Fibroblast of the aortic adventitia (primary cell): ENCODE measurements at places on chromosomes 7 and 10. TPM values are rescaled to one million over a fixed set of nuclear protein-coding genes. Genes with fewer than 3 reads are reported as not detected.

TAS2R60 gene
- total RNA-seq, result not detected in 2 replicates

TBC1D12 gene
- 11.8 and 16.5 TPM in 2 replicates for total RNA-seq

TMEM130 gene
- total RNA-seq, result 0.27 and 0.57 TPM in 2 replicates

TET1 gene
- total RNA-seq, result 3.3 and 9.3 TPM in 2 replicates

GNG11 gene
- 37.0 and 56.9 TPM in 2 replicates for total RNA-seq

DNA sequence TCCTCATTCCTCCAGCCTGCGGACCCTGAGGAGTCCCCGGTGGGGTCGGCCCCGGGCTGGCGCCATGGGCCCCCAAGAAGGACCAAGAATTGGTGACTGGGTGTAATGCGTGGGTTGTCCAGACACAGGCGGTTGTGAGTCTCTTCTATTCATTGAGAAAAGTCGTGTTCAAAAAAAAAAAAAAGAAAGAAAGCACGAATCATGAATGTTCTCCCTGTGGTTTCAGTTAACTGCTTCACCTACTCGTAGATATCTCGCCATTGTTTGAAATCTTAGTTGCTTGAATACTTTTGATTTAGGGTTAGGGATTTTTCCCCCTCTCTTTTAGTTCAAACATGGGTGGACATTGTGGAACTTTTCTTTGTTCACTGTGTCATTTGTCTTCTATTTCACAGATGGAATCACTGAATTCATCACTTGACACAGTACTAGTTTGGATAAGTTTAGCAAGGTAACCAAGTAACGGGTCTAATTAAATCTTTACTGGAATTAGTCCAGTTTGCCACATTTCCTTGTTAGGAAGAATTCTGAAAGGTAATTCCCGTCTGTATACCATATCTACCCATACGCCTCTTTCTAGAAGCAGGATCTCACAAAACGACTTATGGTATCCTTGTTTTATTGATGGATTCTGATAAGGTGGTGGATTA is 775 bp downstream of the STARD3NL start:
- peak; percentile 63 for DNase-seq

GRCh38 chr7:102253066-102253972 is 33.3 kb upstream of the SH2B2 start:
- DNase-seq, result no peak

- peak; percentile 51 for DNase-seq
These were observed 238.4 kb upstream of the ZMIZ1 start for GRCh38 chr10:78830062-78830975.

DNA sequence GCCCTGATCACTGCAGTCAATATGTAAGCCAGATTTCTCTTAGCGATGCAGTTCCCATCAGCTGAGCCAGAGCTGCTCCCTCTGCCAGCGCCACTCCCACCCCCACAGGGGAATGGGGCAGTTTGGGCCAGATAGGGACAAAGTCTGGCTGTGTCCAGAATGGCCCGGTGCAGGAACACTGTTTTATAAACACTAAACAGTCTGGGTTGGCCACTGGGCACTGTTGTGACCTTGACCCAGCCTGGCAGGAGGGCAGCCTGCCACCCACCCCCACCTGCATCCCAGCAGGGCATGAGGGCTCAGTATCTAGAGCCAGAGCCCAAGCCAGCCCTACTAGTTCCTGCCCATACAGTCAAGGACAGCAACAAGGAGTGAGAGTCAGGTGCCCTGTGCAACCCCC is 1.3 kb downstream of the OGDHL start:
- no peak for DNase-seq

GRCh38 chr10:26714415-26715136 is 17.1 kb downstream of the PDSS1 start:
- DNase-seq, result no peak

DNA sequence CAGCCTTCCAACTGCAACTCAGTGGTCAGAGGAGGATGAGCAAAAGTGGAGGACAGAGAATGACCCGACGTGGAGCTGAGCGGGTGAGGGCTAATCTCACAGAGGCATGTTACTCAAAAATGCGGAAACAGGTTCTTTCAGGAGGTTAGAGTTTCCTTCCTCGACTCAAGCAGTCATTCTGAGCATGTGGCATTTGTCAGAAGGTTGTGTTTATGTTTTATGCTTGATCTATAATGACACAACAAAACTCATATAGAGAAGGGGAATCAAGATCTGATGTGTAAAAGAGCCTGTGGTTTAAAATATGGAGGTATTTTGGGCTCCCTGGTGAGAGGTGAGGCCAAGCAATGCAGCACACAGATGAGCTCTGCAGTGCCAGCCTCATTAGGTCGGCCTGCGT is 311.4 kb downstream of the ADARB2 start:
- no peak for DNase-seq

DNA sequence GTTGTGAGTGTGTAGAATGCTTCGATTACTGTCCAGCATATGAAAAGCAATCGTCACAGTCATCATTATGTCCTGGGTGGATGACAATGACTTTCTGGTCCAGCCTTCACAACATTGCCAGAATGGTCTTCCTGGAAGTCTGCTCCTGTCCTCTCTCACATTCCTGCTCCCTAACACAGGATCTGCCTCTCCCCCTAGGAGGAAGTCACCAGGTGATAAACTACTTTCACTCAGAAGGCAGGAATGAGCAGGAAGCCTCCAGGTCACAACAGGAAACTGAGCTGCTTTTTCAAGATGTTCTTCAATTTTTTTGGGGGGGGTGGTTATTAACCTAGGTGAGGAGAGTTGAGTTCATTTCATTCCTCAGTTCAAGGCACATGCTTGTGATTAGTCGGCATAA is 13.6 kb upstream of the GPNMB start:
- no peak for DNase-seq

DNA sequence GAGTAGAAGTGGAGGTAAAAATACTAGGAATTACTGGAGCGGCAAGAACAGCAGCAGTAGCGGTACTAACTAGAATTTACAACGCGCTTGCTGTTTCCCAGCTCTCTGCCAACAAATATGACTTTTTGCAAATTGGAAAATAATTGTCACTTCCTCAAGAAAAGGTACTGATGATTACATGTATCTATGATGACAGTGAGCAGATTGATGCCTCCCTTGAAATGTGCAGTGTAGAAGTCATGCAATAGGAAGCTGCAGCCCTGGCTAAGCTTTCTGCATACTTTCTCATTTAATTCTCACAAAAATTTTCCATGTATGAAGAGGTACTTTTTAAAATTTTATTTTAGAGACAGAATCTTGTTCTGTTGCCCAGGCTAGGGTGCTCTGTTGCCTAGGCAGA is 49.9 kb downstream of the ANK3 start:
- DNase-seq, result no peak

DNA sequence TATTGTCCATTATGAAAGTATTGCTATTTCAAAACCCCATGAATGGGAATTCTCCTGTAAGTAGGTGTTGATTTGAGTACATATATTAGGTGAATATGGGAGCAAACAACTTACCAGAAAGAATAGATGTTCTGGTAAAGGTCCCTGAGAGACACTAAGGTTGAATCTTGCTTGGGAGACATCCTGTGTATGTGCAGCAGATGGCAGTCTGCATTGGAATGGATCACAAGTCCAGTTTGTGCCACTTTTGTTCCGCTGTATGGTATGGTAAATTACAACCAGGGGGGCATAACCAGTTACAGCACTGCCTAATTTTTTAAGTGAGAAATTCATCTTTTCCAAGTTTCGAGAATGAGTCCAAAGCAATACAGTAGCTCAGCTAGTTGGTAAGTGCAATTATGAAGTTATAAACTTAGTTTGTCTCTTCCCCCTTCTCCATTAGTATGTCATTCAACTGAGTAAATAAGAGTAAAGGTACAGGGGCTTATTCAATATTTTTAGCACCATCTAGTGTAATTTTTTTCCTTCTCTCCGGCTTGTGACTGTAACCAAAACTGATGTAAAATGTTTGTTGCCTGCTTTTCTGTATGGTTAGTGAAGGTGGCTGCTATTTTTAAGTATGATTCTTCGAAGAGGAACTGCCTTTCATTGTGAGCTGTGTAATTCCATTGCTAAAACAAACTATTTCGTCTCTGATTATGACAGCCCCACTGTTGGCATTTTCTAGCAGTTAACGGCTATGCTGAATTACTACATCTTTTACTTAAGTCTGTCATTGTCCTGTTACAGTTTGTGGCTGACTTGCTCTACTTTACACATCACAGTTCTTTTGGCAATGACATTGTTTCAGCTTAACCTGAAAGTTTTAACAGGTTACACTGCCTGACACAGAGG is 2.8 kb downstream of the MCU start:
- peak; percentile 74 for DNase-seq
